ENCODE measurements at places on chromosomes 16 and 17.

GRCh38 chr16:24102209-24102660 lies 153.9 kb upstream of the CACNG3 start:
- no peak for DNase-seq

DNA sequence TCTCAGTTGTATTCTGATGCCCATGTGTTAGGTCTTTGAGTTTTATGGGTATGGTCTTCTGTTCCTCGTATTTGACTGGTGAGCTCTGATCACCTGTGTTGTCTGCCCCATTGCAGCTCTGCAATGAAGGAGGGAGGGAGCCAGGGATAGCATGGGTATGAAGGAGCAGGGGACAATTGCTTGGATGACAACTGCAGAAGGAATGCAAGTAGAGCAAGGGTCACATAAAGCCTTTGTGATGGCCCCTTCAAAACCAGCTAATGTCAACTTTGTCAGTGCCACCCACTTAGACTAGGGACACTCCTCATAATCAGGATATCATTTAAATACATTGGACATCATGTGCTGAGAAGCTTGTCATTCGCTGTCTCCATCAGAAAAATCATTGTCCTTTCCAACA lies 152.7 kb upstream of the MAF start:
- no peak for DNase-seq

DNA sequence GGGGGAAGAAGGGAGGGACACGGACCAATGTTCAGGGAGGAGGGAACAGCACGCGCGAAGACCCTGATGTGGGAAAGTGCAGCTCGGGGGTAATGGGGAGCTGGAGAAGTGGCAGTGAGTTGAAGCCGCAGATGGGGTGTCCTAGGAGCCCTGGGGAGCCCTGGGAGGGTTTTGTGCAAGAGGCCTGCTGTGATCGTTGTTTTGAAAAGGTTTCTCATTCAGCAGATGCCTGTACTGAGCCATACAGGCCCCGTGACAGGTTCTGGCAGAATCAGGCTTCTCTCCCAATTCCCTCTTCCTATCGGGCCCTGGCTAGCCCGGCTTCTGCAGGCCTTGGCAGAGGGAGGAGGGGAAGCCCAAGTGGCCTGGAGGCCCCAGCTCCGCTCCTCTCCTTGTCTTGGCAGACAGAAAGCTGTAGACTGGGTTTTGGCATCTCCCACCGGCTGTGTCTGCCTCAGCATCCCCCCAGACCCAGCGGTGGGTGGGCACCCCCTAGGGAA lies 38.4 kb upstream of the EMP2 start:
- DNase-seq, result no peak

GRCh38 chr16:31452631-31453106 lies 6.6 kb upstream of the ARMC5 start:
- DNase-seq, result no peak

GRCh38 chr17:80861892-80862291 lies 129.7 kb upstream of the CHMP6 start:
- no peak for DNase-seq

GRCh38 chr16:82808036-82808435 lies 181.3 kb downstream of the CDH13 start:
- no peak for DNase-seq

DNA sequence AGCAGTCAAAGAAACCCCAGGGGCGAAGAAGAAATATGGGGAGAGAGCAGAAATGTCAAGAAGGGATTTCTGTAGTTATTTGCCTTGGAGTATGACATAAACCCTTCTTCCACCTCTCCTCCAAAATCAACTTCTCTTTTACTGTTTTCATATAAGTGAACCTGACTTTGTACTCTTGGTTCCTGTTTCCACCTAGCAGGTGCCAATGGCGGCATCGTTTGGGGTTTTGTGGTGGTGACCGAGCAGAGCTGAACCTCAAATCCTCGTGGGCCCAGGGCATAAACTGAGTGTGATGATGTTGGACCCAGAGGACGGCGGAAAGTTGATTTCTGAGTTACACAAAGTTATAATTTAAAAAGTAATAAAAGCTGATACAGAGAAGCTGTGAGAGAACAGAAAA lies 39.6 kb upstream of the PSMD7 start:
- DNase-seq, result no peak

GRCh38 chr16:68539711-68540239 lies 684 bp downstream of the ZFP90 start:
- peak; percentile 33 for DNase-seq

DNA sequence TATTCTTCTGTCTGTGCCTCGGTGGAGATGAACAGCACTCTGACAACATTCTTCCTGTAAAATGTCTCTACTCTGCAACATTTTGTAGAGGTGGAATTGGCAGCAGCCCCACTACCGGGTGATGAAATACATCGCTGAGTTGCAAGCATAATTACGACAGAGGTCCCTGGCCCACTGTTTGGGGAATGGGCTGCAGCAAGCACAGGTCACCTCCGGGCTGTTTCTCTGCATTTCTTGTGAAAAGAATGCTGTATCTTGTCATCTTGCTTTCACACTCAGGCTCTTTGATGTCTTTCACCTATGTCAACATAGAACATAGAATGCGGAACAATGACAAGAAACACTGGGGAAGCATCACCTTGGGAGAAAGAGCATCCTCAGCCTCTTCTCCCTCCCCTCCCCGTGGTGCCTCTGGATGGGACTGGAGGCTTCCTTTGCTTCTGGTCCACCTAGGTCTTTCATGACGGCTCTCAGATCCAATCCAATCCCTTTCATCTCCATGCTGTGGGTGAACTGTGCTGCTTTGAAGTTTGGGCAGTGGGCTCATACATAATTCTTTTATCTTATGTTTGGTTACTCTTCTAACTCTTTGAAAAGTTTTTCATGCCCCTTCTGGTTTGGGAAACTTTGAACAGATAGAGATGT lies 265.0 kb downstream of the PHKB start:
- no peak for DNase-seq

- peak; percentile 74 for DNase-seq
Measured at GRCh38 chr17:21551081-21551881, 141.0 kb upstream of the KCNJ18 start.

GRCh38 chr17:39461113-39461925 lies at the start of gene CDK12:
Gene CDK12, plus strand, starts transcription at chr17:39461486. Its CDS starts 586 bp downstream, at chr17:39462072.
- peak; percentile 88 for DNase-seq

GRCh38 chr16:88713568-88714419 lies 7.5 kb downstream of the CTU2 start:
- no peak for DNase-seq

GRCh38 chr17:59372138-59372751 lies 40.8 kb downstream of the YPEL2 start:
- DNase-seq, result peak; percentile 27

DNA sequence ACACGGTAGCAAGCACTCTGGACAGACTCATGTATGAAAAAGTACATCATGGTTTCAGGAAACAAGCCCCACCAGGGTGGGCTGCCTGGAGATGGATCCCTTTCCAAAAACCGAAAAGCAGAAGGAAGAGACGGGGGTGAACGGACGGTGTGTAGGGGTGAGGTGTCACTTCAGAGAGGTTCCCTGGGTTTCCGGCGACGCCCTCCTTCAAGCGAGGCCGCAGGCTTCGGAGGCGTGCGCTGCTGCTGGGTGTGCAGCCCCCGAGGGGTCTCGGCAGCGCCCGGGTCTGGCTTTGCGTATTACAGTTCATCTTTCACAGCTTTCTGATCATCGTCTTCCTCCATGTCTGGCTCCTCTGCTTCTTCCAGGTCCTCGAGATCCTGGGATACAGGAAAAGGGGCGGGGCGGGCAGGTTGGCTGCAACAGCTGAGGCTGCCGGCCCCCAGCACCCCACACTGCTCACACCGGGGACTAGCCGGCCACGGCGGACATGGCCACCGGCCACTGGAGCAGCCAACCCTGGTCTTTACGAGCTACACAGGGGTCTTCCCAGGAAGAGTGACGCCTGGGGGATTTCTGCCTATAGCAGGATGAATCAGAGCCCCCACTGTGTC lies 9.0 kb upstream of the PPP1R27 start:
- DNase-seq, result no peak

GRCh38 chr17:44536090-44536953 lies 21.0 kb upstream of the FZD2 start:
- DNase-seq, result no peak

DNA sequence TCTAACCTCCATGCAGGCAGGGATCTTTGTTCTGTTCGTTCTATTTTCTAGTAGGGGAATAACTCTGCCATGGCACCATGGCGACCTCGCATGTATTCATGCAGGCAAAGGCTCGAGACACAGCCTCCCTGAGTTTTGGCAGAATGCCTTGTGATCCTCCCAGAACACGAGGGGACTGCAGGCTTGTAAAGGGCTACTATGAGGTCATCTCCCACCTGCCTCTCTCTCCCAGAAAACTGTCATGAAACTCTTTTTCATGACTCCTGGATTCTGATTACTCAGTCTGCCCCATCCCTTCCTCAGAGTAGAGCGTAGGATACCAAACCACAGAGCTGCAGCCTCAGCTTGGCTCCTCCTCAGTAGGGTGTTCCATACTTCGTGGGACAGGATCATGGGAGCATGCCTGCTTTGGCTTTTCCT lies 64.3 kb downstream of the IGF2BP1 start:
- no peak for DNase-seq

DNA sequence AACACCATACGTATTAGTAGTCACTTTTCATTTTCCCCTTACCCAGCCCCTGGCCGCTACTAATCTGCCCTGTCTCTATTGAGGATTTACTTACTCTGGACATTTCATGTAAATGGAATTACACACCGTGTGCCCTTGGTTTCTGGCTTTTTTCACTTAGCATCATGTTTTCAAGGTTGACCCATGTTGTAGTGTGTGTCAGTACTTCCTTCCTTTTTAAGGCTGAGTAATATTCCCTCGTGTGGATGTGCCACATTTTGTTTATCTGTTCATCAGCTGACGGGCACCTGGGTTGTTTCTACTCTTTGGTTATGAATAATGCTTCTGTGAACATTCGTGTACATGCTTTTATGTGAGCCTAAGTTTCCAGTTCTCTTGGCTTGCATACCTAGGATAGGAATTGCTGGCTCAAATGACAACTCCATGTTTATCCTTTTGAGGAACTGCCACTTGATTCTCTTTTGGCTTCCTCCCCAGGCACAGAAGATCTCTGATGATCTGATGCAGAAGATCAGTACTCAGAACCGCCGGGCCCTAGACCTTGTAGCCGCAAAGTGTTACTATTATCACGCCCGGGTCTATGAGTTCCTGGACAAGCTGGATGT lies 7.7 kb downstream of the PSMD3 start:
- DNase-seq, result no peak

- DNase-seq, result no peak
Measured at GRCh38 chr16:50037662-50038220, 12.7 kb downstream of the CNEP1R1 start.

DNA sequence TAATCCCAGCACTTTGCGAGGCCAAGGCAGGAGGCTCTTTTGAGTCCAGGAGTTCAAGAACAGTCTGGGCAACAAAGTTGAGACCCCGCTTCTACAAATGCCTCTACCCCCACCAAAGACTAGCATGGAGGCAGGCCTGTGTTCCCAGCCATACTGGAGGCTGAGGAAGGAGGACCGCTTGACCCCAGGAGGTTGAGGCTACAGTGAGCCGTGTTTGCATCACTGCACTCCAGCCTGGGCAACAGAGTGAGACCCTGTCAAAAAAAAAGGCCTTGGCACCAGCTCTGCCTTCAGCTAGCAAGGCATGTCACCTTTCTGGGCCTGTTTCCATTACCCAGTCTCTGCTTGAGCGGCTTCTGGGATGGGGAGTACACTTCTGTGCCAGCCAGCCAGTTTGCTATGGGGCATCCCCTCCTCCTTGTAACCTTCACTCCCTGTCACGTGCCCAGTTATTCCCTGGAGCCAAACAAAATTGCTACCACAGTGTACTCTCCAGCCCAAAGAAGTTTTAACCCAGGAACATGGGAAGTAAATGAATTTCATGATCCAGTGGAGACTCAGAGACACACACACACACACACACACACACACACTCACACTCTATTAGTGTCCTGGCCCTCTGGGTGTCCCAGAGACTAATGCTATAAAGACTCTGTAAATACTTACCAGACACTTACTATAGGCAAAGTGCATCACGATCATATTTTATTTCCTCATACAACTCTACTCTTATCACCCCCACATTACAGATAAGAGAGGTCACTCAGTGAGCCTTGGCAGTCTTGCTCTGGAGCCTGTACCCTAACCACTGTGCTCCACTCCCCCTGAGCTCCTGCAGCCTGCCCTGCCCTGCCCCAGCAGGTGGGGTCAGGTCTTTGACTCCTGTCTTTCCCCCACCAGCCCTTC lies 2.5 kb downstream of the CISD3 start:
- no peak for DNase-seq

DNA sequence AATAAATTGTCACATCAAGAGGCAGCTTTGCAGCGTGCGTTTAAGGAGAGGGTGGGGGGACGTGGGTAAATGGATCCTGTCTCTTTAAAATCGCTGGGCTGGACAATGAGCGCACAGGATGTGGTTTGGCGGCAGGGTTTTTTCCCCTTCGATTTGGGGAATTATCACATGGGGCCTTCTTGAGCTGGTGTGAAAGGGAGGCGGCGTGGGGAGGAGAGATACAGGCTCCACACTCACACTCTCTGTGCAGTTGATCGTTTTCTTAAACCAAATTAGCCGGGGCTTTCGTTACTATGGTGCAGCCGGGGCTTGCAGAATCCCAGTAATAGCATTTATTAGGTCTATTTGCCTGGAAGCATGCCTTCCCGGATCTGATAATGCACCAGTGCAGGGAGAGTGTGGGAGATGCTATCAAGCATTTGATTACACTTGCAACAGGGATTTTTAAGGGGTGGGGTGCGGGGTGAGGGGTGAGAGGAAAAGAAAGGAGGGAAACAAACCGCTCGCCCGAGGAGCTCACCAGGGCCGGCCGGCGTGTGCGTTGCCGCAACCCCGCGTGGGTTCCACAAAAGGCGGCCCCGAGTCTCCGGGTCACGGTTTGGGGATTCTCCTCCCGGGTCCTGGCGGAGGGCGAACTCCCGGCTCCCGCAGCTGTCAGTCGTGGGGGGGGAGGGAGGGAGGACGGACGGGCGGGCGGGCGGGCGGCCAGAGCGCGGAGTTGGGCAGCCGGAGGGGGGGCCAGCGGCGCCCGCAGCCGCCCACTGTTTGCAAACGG lies 58.8 kb upstream of the GSE1 start:
- DNase-seq, result peak; percentile 80

DNA sequence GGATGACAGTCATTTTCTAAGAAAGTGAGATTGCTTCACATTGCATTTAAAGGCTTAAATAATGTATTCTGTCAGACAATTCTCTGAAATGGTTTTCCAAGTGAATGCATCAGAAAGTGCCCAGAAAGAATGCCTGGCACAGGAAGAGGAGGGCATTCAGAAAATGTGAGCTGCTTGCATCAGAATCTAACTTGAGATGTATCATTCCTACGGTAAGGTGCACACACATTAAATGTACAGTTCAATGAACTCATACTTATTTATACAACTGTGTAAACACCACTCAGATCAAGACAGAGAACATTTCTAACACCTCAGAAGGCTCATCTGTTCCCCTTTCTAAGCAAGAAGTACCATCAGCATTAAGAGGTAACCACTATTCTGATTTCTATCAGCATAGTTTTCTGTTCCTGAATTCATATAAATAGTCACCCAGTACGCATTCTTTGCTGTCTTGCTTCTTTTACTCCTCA lies 638.0 kb downstream of the MAF start:
- no peak for DNase-seq

Measured in T-helper 2 cell (primary cell).